Temporal lobe (tissue), 4 donors: ENCODE measurements at places on chromosomes 11 and 22. TPM values are rescaled to one million over a fixed set of nuclear protein-coding genes. Genes with fewer than 3 reads are reported as not detected.

Gene TUBA8
- total RNA-seq: 0.98 TPM

Gene RHOD
- total RNA-seq: 0.49 TPM

Gene RASL10A
- total RNA-seq: 4.9 TPM

Gene ARHGAP8
- 1.7 TPM for total RNA-seq

Gene SYCE3
- total RNA-seq: not detected

Gene TTC28
- 132 TPM for total RNA-seq

Gene FIBIN
- 4.4 TPM for total RNA-seq

Gene TMEM151A
- total RNA-seq: 7.6 TPM

Gene GAL3ST1
- total RNA-seq: 0.74 TPM

Gene RAG2
- not detected for total RNA-seq

Gene OR2AG1
- not detected for total RNA-seq

Gene SEZ6L
- 109 TPM for total RNA-seq

Gene KIRREL3
- total RNA-seq: 19.7 TPM

Gene APOL4
- total RNA-seq: 9.3 TPM

Gene ARHGAP32
- total RNA-seq: 77.4 TPM

Gene MYO7A
- 0.49 TPM for total RNA-seq

Gene PAFAH1B2
- 142 TPM for total RNA-seq

Gene P2RY6
- under 0.01 TPM for total RNA-seq

Gene MPST
- 15.7 TPM for total RNA-seq

Gene CDC45
- 0.49 TPM for total RNA-seq

Gene TRIM68
- total RNA-seq: 6.9 TPM

Gene CASP5
- not detected for total RNA-seq

Gene MS4A15
- total RNA-seq: not detected

Gene C11orf97
- 0.49 TPM for total RNA-seq

Gene DAGLA
- total RNA-seq: 7.4 TPM

Gene CSNK2A3
- 2.5 TPM for total RNA-seq

Gene FGF3
- not detected for total RNA-seq

Gene CCS
- total RNA-seq: 13.5 TPM
